ENCODE measurements at places on chromosomes 6 and 20.

- DNase-seq = no peak
Observed at GRCh38 chr6:135129136-135129856, 51.8 kb upstream of the MYB start.

GRCh38 chr6:124872361-124873065, 89.7 kb upstream of the RNF217 start:
- no peak for DNase-seq

DNA sequence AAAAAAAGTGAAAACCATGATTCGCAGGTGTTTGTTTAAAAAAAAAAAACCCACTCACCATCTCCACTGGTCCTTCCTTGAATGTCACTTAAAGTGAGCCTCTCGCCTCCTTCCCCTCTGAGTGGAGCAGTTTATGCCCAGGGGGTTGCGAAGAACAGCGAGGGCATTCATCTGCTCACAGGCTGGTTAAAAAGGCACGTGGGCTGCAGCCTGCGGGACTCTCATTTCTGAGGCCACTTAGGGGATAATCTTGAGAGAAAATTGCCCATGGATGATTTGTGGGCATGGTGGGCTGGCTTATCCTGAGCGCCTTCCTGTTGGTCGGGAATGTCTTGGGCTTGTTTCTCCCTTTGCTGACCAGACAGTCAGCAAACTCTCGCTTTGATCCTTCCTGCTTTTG, 18.9 kb downstream of the BCAS4 start:
- DNase-seq = no peak

GRCh38 chr6:100465701-100466409, 1.1 kb upstream of the SIM1 start:
- no peak for DNase-seq

DNA sequence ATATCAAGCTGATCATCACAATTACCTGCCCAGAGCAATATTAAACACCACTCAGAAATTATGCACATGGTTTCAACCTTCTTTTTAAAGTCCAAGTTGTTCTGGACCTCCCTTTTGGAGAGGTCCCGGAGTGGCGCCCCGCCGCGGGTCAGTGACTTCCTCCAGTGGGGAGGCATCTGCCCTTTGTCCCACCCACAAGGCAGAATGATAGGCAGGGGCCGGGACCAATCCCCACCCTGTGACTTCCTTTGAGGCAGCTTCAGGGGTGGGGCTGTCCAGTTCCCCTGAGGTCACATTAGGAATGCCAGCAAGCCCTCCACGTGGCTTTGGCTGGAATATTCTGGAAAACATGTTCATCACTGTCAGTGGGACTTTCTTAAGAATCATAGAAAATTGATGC, 207.0 kb downstream of the ANKRD60 start:
- DNase-seq = no peak

DNA sequence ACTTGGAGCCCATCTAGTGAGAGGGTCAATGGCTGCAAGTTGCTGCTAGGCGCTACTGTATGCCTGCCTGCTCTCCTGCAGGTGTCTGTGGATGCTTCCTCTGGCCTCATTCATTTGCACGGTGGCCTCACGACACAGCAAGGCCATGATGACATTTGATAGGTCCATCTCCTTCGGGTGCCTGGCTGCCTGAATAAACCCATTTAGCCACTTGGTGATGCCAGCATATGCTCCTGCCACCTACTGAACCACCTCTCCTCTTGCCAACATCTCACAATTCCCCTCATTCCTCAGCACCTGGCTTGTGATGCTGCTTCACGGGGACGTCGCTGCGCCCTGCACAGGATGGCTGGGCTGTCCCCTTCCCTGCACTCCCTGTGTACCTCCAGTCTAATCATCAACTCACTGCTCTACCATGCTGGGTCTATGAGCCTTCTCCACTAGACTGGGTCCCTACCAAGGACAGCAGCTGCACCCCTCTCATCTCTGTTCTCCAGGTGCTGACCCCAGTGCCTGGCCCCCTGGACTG, 51.1 kb downstream of the AGPAT4 start:
- DNase-seq = no peak

DNA sequence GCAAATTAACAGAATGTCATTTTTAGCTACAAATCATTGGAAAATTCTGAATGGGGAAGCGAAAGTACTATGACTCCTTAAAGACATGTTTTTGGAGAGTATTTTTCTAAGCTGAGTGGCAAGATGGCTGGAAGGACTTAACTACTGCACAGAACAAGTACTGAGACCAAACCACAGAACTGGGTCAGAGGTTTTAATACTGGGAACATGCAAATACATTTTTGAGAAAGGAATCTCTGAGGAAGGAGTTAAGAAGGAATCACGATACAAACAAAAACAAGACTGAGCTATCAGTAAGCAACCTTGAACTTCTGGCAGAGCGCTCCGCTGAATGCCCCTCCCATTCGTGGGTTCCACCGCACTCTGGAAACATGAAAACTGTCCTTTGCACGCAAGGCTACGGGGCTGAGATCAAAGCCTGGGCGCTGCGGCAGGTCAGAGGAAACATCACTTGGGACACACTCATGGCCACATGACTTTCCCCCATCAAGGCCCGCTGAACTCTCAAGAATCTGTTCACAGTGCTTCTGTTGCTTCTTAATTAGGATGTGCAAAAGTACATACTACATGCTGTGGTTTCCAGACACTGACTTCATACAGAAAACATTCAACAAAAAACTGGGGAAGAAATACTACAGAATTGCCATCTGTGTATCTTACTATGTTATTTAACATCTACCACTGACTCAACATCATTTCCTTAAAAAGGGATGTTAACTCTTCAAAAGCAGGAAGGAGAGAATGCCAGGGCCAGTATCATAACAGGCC, 27.8 kb downstream of the SLC23A2 start:
- DNase-seq = no peak

DNA sequence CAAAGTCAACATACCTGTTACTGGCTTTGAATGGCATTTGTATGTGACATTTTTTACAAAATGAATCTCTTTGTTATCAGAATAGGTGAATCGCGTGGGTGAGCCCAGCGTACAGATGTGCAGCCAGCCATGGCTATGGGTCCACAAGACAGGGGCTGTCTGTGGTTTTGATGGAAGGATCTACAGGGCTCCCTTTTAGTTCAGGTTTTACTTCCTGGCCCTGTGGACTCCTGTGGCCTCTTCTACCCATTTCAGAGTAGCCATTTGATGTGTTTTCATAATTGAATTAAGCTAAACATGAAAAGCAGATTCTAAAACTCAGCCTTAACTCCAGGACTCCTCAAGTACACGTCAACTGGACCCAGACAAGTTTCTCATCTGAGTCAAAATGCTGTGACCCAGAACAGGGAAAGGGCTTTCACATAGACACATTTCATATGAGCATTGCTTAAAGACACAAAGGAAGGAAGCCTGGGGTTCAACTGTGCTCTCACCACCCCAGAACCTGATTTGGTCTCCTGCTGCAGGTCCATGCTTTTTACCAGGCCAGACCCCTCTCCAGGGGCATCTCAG, 105.3 kb upstream of the NAA20 start:
- DNase-seq = no peak
